ENCODE measurements at places on chromosomes 3 and 15.

DNA sequence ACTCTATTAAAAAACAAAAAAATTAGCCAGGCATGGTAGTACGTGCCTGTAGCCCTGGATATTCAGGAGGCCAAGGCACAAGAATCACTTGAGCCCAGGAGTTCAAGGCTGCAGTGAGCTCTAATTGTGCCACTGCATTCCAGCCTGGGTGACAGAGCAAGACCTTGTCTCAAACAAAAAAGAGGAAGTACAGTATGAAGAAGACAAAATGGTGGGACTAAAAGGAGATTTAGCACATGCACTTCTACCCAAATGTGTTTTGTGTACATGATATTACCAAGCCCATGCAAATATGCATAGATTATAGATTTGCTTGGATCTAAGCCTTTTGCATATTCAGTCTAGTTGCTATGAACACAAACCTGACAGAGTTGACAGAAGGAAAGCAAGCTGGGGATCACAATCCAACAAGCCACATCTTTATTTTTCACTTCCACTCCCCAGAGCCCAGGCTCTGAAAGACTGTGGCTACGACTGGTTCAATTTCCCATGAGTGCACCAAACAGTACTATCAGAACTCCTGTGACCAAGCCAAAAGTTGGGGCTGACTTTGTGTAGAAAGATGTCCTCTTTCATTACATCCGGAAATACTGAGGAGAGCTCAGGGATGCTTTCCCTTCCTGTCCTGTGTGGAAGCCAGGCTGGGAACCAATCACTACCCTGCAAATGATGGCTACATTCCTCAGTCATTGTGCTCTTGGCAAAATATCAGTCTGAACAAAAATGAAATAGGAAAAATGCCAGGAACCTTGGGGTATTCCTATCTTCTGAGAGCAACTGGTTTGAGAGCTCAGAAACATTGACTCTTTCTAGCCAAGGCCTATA lies 49.4 kb downstream of the TGM4 start:
- DNase-seq, result no peak

DNA sequence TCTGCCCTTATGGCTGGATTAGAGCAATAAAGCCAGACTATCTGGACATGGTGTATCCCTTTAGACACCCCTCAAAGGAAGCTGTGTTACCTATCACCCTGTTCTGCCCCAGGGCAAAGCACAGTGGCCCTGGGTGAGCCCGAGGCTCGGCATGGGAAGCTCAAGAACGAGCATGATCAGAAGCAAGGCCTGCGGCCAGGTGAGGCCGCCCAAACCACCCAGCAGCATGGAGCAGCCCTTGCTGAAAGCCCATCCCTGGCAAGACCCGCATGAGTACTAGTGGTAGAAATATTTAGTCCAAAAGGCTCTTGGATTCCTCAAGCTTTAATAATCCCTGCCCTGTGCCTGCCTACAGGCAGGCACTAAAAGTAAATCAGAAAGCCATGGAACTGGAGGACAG lies 261.1 kb downstream of the MEX3B start:
- no peak for DNase-seq

GRCh38 chr3:108664266-108664665 lies 74.7 kb downstream of the DZIP3 start:
- DNase-seq, result no peak

GRCh38 chr15:33830351-33830750 lies 137.9 kb upstream of the CHRM5 start:
- no peak for DNase-seq

- DNase-seq, result peak; percentile 15
These were observed 56.1 kb upstream of the KIF23 start for GRCh38 chr15:69357773-69358771.

- no peak for DNase-seq
These were observed 66.8 kb upstream of the ALDH1A3 start for GRCh38 chr15:100812802-100813201.

All from non-pigmented ciliary epithelial cell (primary cell).